ENCODE measurements at places on chromosomes 7 and 10. TPM values are rescaled to one million over a fixed set of nuclear protein-coding genes. Genes with fewer than 3 reads are reported as not detected.

Gene HILPDA
- 25.9 TPM for total RNA-seq

Gene MYH16
- total RNA-seq = 0.81 TPM

Gene TMEM130
- total RNA-seq = 0.52 TPM

Gene DYNC1I1
- not detected for total RNA-seq

Gene KMT2E
- 12.9 TPM for total RNA-seq
